ENCODE measurements at places on chromosomes 1 and 21.

DNA sequence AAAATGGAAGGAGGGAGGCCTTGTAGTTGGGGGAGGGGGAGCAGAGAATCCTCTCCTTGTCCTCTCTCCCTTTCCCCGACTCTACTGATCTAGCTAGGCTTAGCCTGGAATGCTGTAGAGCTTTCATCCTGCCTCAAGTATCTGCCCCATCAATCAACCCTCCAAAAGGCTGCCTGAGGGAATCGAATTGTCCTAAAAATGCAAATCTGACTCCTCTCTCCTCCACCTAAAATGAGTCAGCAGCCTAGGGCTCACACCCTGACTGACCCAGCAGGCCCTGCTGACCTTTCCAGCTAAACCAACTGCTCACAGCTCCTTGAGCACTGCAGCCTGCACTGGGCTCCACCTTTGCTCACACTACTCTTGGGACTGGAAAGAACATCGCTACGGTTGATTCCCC is 2.8 kb downstream of the HPDL start:
- no peak for DNase-seq

GRCh38 chr1:119475866-119476439 is 31.1 kb upstream of the HSD3B1 start:
- no peak for DNase-seq

DNA sequence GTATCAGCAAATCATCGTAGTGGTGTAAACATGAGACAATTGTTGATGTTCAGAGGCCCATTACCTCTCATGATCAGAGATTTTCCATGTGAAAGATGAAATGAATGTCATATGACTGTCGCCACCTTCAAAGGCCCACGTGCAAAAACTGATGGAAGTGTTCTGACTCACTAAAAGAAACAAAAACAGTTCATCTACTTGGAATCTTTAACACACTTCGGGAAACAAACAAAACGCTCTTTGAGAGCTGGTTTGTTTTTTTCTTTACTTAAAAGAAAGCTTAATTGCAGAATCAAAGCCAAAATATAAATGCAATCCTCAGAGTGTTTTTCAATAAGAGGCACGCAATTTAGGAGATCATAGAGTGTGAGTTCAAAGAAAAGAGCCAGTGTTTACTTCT is 100.8 kb downstream of the PLPPR4 start:
- no peak for DNase-seq

- no peak for DNase-seq
These were observed 96.9 kb downstream of the GRIK3 start for GRCh38 chr1:36937371-36937770.

- DNase-seq, result peak; percentile 61
These were observed 913 bp upstream of the S1PR1 start for GRCh38 chr1:101235696-101236515.

DNA sequence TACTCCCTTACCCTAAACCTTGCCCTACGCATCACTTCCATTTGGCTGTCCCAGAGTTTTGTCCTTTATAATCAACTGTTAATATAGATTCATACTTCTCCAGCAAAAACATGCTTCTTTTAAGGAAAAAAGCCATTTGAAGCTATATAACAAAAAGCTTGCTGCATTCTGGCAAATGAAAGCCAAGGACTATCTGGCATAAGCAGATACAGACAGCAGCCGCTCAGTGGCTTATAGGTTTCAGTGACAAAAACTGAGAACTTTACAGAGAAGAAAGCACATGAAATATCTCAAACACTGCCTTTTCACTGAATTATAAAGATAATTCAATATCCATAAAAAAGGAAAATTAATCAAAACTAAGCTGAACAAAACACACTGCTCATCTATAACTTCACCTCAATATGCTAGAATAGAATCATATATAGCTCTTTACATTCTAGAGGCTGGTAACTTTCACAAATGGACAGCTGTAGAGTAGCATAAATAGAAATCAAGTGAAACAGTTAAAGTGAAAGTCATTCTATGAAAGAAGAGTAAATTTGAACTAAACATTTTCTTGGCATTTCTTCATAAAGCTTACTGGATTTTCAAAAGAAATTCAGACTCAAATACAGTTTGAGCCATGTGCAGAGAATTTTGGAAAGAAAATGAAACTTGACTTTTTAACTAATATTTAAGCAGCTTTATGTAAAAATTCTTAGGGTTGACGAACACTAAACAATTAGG is 19.6 kb downstream of the CDC42BPA start:
- no peak for DNase-seq

DNA sequence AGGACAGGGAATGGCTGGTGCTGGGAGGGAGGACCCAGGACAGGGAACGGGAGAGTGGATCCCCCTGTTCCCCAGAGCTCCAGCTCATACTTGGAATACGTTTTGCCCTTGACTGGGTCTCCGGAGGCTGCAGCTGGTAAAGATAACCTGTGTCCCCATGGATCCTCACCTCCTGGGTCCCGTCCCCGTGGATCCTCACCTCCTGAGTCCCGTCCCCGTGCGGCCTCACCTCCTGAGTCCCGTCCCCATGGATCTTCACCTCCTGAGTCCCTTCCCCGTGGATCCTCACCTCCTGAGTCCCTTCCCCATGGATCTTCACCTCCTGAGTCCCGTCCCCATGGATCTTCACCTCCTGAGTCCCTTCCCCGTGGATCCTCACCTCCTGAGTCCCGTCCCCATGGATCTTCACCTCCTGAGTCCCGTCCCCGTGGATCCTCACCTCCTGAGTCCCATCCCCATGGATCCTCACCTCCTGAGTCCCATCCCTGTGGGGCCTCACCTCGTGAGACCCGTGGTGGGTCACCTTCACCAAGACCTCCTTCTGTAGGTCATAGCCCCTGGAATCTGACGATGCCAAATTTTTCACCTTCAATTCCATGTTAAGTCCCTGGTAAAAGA is 61.4 kb downstream of the SCCPDH start:
- DNase-seq, result no peak

DNA sequence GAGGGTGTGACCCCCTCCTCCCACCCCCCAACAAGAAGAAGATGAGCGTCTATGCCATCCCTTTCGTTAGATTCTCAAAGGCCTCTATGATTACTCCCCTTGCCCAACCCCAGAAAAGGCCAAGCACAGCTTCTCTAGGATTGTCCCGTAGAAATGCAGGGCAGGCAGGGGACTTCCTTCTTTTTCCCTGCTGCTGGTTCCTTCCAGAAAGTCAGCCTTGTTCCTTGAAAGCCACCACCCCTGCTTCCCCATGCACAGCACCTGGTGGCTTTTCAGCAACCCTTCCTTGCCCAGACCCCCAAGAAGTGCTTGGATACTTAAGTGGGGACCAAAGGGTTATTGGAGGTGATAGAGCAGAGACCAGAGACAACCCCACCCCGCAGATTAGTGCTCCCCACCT is 75.1 kb downstream of the ARHGEF10L start:
- no peak for DNase-seq

DNA sequence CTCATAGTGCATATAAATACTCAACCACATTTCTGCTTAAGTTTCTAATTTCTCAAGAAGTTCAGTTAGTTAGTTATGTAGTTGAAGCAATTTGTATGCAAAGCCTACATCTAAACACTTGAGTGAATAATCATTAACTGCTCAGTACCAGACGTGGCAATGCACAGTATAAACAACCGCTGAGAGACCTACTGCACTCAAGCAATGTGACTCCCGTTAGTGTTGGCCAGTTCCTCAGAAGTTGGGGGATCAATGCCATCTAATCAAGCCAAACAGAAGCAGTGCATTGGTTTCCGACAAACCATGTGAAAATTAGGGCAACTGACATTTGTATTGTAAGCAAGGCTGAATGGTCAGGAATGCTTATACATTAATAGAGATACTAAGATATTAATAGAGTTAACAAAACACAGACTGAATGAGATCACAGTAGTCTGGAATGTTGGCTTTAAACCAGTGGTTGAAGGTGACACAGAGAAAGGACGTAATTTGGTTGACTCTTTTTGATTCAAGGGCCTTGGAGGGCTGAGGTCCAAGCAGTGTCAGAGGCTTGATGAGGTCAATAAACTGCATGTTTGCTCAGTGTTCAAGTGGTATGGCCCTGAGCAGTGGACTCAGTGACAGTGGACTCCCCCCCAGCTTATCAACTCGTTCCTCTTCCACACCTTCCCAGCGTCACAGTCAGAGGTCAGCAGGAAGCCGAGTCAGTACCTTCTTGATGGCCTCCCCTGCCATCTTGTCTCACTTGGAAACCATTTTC is 255.5 kb downstream of the CTH start:
- no peak for DNase-seq

DNA sequence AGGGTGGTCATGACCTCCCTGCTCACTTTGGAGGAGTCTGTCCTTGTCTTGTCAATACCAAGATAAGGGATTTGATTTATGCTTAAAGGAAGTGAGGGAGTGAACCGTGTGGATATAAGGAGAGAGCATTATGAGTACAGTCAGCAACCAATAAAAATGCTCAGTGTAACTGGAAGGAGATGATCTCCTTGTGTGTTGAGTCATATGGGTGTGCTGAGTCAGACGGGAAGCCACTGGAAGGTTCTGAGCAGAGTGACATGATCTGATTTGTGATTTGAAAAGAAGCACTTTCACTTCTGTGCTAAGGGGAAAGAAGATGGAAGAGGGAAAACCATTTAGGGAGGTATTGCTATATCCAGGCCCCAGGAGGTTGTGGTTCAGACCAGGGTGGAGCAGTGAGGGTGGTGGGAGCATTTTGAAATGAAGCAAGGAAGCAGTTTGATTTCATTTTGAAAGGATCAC is 2.5 kb upstream of the BCL10 start:
- DNase-seq, result peak; percentile 34

- DNase-seq, result no peak
These were observed 43.2 kb downstream of the HIVEP3 start for GRCh38 chr1:41875487-41875886.

- DNase-seq, result no peak
These were observed 139.9 kb downstream of the DHRS3 start for GRCh38 chr1:12477936-12478611.

DNA sequence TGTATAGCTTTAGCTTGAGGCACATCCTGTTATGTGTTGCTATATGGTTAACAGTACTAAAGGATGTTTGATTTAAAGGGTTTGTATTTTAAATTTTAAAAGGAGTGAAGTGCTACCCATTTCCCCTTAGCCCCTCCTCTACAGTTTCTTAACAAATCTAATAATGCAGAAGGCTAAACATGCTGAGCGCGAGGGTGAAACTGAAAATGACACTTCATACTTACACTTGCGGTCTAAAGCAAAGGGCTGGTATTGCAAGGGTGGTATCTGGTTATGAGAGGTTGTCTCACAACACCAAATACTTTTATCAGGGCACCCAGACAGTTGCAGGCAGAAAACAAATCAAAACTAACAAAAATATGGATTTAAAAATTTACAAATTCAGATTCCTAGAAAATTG is 172.3 kb downstream of the SIPA1L2 start:
- DNase-seq, result no peak

GRCh38 chr1:70156529-70157120 is 48.8 kb downstream of the LRRC40 start:
- DNase-seq, result no peak

GRCh38 chr1:58763214-58763613 is 20.6 kb downstream of the JUN start:
- no peak for DNase-seq

DNA sequence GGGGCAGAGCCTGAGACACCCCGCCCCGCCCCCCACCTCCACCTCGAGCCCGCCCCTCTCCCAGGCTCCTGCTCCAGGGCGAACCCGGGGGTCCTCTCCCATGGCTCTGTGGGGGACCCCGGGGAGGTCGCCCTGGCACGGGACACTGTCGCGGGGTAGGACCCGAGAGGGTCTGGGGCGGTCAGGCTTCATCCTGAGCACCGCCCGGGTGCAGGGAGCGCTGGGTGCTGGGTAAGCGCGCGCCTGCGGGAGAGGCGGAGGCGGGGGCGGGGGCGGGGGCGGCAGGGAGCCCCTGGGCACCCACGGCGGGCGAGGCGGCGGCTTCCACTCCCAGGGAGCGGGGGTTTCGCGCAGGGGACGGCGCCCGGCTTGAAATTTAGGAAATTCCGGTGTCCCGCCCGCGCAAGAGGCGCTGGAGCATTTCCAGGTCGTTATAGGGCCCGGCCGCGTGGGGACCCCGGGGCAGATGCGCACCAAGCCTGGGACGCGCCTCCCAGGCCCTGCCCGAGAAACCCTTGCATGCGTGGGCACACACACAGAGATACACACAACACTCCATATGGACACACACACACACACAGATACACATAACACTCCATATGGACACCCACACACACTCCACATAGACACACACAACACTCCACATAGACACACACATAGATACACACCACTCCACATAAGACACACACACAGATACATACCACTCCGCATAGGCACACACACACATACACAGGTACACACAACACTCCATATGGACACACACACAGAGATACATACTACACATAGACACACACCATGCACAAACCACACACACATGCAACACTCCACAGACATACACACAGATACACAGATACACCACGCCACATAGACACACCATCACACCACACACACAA is 48.7 kb upstream of the SLC19A1 start:
- peak; percentile 43 for DNase-seq

DNA sequence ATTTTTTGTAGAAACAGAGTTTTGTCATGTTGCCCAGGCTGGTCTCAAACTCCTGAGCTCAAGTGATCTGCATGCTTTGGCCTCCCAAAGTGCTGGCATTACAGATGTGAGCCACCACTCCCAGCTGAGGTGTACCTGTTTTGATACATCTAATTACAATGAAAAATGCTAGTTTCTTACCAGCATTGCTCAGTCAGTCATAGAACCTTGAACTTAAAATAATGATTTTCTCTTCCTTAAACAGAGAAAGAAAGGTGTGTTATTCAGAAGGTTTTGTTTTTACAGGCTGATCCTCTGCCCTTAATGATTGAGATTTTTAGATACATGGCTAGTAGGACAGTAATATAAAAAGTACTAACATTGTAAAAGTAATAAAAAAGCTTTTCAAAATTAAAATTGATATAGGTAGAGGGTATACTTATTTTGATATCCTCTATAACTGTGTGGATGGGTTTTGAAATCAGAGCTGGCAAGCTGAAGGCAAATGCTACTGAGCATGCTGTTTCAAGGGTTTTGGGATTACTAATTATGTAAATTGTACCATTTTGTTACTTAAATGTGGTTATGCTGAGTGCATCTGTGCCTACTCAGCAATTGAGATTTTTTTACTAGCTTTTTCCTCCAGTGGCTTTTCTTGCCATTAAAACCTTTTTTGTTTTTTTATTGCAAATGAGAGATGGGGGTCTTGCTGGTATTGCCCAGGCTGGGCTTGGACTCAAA is 16.1 kb downstream of the PRRC2C start:
- no peak for DNase-seq

GRCh38 chr1:47853852-47854251 is 143.3 kb downstream of the TRABD2B start:
- DNase-seq, result no peak

DNA sequence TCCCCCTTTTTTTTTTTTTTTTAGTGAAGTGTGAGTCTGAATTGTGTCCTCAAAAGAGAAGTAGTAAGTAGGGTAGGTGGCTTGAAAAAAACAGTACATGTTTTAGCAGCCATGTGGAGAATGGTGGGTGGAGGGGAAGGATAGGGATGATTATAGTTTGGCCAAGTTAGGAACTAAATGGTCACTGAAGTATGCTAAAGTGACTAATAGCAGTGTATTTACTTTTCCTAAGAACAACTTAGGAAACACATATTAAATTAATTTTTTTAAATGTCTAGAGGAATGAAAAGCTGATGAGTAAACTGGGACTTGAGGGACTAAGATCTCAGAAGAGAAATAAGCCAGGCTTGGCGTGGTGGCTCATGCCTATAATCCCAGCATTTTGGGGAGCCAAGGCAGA is 55.5 kb downstream of the PLA2G4A start:
- DNase-seq, result no peak

GRCh38 chr1:208289716-208290115 is 45.5 kb upstream of the PLXNA2 start:
- DNase-seq, result no peak
